ENCODE measurements at places on chromosomes 7 and 10.
A peak's percentile ranks its signal among the peaks of the same experiment; 100 is the strongest.

- DNase-seq: no peak
Observed at GRCh38 chr10:32417911-32418547, 27.9 kb upstream of the CCDC7 start.

DNA sequence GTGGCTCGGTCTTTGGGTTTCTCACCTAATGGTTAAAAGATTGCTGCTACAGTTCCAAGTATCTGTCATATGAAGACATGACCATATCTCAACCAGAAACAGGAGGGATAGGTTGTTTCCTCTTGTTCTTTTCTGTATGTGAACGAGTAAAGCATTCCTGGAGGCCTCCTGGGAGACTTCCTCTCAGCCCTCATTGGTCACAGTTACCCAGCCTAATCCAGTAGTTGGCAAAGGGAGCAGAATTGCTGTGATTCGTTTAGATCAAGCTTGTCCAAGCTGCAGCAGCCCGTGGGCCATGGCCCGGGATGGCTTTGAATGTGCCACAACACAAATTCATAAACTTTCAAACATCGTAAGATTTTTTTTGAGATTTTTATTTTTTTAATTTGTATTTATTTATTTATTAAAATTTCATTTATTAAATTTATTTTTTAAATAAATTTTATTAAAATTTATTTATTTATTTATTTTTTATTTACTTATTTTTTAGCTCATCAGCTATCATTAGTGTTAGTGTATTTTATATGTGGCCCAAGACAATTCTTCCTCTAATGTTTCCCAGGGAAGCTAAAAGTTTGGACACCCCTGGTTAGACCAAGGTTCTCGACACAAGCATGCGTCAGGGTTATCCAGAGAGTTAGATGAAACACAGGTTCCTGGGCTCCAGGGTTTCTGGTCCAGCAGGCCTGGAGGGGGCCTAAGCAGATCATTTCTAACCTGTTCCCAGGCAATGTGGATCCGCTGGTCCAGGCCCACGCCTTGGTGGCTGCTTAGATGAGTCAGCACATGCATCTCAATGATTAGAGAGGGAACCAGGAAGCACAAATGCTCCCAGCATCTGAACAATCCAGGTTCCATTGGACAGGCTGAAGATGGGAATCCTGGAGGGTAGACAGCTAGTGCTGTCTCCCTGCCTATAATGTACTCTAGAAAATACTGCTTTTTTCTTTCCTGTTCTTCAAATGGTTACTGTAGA is 25.6 kb downstream of the CDC123 start:
- DNase-seq: no peak

DNA sequence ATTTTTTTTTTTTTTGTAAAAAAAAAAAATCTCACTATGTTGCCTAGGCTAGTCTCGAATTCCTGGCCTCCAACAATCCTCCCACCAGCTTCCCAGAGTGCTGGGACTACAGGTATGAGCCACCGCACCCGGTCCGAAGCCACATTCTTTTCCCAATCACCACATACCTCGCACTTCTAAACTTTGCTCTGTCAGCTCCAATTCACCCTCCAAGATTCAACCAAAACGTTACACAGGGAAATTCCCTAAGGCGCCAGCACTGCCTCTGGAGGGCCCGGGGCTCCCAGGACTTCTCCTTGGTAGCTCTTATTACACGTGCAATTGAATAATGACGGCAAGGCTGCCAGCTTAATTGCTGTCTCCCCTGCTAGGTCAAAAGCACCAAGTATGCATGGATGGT is 10.3 kb upstream of the DNAAF5 start:
- no peak for DNase-seq

DNA sequence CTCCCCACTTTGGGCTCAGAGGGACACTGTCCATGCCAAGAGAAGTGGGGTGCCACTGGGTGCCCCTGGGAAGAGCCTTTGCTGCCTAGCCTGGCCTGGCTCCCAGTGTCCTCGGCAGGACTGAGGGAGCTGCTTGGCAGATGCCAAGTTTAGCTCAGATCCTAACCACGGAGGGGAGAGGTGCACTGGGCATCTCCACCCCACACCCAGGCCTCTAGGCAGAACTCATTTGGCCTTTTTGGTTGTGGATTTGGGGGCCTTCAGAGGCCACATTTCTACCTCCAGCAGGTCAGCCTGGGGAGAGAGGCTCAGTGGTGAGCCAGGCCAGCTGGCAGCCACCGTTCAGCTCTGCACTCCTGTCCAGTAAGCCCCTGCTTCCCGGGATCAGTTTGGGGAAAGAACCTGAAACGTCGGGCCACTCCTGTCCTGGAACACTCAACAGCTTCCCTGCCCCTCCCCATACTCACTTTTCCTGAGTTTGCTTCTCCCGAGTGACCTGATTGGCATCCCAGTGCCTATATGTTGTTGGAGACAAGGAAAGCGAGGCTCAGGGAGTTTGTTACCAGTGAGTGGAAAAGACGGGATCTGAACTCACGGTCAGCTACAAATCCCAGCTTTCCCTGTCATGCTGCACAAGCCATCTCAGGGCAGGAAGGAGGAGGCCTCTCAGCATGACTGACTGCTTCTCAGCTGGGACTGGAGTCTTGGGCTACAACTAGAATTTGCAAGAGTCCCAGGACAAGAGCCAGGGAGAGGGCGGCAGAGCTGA is 11.2 kb upstream of the CXCL12 start:
- DNase-seq: peak; percentile 21

DNA sequence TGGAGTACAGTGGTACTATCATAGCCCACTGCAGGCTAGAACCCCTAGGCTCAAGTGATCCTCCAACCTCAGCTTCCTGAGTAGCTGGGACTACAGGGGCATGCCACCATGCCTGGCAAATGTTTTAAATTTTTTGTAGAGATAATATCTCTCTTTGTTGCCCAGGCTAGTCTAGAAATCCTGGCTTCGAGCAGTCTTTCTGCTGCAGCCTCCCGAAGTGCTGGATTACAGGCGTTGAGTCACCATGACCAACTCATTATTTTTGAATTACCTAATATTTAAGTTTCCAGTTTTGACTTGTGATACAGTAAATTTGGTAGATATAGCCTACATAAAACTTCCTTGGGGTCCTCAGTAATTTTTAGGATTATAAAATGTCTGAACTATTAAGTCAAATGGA is 74.1 kb downstream of the RUNDC3B start:
- DNase-seq: no peak

GRCh38 chr10:22133749-22134624 is 83.8 kb downstream of the EBLN1 start:
- no peak for DNase-seq

GRCh38 chr7:28955718-28956607 is 2.2 kb downstream of the TRIL start:
- DNase-seq: peak; percentile 78
